Right ventricle myocardium superior (tissue), 1 donor: ENCODE measurements at places on chromosomes 5 and 9. TPM values are rescaled to one million over a fixed set of nuclear protein-coding genes. Genes with fewer than 3 reads are reported as not detected.

- no peak for DNase-seq
These were observed 5.0 kb downstream of the PRUNE2 start for GRCh38 chr9:76900884-76901440.

GRCh38 chr9:28073270-28073669 lies 500.0 kb upstream of the C9orf72 start:
- no peak for DNase-seq

- peak; percentile 51 for DNase-seq
These were observed 1.0 kb upstream of the PTBP3 start for GRCh38 chr9:112334432-112334841.

GRCh38 chr5:164435576-164435975 lies 930.2 kb downstream of the MAT2B start:
- DNase-seq: no peak

The PDE6A gene
- 0.08 TPM for total RNA-seq

GRCh38 chr5:8470489-8470888 lies 601.5 kb downstream of the MTRR start:
- DNase-seq: no peak

- DNase-seq: no peak
These were observed 813 bp upstream of the AGTPBP1 start for GRCh38 chr9:85742597-85742936.

The LHX3 gene
- total RNA-seq: not detected

- DNase-seq: no peak
These were observed 946.7 kb downstream of the TLE4 start for GRCh38 chr9:80518441-80518840.

DNA sequence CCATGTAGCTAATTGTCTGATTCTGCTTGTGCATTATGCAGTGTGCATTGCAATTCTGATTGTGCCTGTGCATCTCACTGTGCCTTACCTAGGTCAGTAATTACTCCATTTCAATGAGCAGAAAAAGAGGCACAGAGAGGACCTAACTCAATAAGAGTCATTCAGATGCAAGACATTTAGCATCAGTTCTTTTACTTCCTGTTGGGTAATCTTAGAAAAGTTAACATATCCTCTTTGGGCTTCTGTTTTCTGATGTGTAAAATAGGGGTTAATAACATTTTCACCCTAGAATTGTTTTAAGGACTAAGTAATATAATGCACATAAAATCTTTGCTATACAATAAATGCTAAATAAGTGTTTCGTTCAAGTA lies 7.0 kb upstream of the DCTN4 start:
- no peak for DNase-seq

DNA sequence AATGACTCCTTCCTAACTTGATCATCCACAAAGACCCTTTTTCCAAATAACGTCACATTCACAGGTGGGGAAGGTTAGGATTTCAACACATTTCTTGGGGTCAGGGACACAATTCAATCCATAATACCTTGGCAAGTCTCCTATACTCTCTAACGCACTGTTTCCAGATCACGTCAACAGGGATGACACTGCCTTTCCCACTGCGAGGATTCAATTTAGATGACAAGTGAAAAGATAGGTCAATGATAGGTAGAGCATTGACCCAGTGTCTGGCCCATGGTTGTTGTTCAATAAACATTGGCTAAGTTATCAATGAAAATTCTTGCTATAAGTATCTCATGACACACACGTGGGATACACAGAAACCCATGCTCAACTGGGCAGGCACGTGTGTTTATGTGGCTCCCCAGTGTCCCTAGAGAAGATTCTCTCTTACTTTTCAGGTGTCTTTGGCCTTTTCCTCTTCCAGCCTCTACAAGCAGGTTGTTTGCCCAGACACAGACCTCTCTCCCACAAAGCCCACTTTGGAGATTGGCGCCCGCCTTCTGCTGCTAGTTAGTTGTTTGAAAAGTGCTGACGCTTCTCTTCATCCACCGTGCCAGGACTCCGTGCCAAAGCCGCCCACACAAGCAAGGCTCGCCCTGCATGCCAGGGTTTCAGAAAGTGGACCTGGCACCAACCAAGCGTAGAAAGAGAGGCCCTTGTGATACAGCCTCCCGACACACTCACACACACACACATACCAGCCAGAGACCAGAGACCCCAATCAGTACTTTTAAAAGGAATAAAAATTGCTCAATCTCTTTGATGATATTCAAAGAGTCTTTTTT lies 594.5 kb downstream of the BNC2 start:
- peak; percentile 57 for DNase-seq

DNA sequence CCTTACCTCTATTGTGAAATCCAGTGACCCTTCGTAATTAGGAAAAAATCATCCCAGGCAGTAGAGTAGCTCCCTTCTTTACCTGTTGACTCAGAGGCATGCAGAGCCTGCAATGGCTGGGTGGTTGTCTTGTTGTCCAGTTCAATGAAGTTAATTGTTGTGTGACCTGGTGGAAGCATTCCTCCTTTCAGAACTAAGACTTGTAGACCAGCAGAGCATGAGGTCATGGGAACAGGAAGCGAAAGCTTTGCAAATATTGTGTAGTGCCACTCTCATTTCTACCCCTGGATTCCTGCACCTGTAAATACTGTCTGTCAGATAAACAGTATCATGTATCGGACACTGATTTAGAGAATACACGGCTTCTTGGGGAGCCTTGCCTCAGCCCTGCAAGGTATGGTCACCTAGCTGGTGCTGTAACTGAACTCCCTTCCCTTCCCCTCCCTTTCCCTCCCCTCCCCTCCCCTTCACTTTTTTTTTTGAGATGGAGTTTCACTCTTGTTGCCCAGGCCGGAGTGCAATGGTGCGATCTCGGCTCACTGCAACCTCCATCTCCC lies 5.7 kb upstream of the PRXL2C start:
- DNase-seq: no peak

The ABLIM3 gene
- 131 TPM for total RNA-seq

DNA sequence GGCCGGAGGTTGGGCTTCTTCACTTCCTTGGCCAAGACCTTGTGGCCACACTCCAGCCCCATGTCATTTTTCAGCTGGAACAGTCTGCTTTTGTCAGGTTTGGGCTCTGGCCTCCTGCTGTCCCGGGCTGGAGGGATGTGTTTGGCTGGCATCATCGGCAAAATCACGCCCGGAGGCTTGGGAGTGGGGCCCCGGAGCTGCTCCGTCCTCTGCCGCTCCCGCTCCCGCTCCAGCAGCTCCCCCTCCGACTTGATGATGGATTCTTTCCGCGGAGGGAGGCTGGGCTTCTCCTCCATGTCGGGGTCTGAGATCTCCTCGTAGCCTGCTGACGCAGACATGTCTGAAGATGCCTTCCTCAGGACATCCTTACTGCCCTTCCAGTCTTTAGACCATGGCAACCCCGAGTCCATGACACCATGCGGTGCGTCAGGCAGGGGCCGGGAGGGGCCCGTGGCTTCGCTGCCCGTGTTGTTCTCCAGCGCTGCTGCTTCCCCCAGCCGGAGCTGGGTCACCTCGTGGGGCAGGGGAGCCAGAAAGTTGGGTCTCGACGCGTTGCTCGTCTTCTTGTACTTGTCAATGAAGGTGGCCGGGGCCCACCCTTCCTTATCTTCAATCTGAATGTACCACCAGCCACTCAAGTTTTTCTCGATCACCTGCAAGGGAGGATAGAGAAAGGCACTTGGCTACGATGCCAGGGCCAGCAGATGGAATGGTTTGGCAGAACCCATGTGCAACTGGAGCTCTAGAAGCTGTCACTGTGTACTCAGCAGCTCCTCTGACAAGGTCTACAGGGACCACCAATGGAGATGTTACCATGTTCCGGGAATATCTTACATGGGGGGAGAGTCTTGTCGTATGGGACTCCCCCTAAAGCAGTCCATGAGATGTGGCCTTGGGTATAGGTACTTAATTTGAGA lies 56.0 kb upstream of the UBTD2 start:
- DNase-seq: peak; percentile 46

- no peak for DNase-seq
These were observed 19.9 kb upstream of the PRXL2C start for GRCh38 chr9:96674906-96675538.
